B cell (primary cell): ENCODE measurements at places on chromosomes 3 and 15. TPM values are rescaled to one million over a fixed set of nuclear protein-coding genes. Genes with fewer than 3 reads are reported as not detected.

Gene BFSP2
- 0.50 and 0.60 TPM in 2 replicates for polyA plus RNA-seq

Gene ITIH3
- not detected in 2 replicates for polyA plus RNA-seq

Gene FBXL22
- 0.30 and 0.36 TPM in 2 replicates for polyA plus RNA-seq

Gene TERC
- polyA plus RNA-seq = 1.3 and 1.5 TPM in 2 replicates

Gene SLC51B
- polyA plus RNA-seq = not detected in 2 replicates

Gene ATP8B4
- 0.19 TPM in 1 of 2 replicates, not detected in the other for polyA plus RNA-seq

GRCh38 chr3:152780553-152780952 lies 54.4 kb upstream of the P2RY1 start:
- no peak for DNase-seq

DNA sequence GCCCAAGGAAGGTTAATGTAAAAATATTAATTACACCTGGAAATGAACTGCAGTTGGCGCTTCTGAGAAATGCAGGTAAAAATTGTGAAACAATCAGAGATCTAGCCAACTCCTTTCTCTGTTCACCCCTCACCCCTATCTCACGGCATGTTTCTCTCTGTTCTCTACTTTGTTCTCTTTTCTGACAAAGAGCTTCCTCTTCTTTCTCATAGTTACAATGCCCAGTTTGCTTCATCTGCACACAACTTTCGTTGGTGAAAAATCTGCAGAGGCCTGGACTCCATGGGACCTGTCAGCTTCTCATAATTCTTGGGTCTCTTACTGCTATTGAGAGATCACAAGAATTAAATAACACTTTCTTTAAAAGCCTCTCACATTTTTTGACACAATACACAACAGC lies 212.9 kb upstream of the LRRN1 start:
- no peak for DNase-seq

- DNase-seq = no peak
Measured at GRCh38 chr15:97597801-97598200, 362.7 kb upstream of the ARRDC4 start.

GRCh38 chr3:138381413-138381901 lies 33.1 kb downstream of the MRAS start:
- no peak for DNase-seq

DNA sequence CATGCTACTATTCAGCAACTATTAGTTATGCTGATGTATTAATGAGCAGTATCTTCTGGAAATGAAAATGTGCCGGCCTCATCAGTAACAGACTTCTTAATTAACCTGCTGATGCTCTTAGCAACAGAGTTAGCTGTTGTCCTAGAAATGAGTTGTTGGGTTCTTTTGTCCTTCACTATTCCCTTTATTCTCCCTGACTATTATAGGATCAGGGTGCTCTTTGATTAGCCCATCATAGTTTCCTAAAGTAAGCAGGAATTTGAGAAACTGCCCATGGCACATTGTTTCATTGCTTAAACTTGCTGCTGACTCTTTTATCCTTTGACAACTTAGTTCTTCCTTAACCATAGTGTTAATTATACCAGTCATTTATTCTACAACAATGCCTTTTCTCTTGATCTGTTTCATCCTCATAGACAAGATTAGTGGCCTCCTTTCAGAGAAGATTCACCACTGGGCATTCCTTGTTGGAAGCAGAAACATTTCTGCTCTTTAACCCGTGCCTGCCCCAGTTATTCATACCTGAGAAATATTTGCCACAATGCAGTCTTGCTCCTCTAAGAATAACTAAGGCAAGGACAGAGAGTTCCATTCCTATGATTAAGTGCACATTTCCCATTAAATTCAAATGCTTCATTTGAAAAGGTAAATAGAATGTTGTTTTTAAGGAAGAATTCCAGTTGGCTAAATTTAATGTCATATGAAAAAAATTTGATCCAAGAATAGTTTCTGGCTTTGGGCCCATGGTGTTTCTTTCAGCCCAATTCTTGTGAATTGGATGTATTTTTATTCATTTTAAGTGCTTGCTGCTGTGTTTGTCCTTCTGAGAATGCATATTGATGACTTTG lies 573.3 kb upstream of the TBL1XR1 start:
- no peak for DNase-seq

- DNase-seq = no peak
Measured at GRCh38 chr3:143414571-143415253, 295.1 kb downstream of the CHST2 start.

GRCh38 chr3:186143250-186143649 lies 34.4 kb upstream of the ETV5 start:
- DNase-seq = no peak

- DNase-seq = no peak
Measured at GRCh38 chr3:44339181-44340057, 853 bp downstream of the TCAIM start.

DNA sequence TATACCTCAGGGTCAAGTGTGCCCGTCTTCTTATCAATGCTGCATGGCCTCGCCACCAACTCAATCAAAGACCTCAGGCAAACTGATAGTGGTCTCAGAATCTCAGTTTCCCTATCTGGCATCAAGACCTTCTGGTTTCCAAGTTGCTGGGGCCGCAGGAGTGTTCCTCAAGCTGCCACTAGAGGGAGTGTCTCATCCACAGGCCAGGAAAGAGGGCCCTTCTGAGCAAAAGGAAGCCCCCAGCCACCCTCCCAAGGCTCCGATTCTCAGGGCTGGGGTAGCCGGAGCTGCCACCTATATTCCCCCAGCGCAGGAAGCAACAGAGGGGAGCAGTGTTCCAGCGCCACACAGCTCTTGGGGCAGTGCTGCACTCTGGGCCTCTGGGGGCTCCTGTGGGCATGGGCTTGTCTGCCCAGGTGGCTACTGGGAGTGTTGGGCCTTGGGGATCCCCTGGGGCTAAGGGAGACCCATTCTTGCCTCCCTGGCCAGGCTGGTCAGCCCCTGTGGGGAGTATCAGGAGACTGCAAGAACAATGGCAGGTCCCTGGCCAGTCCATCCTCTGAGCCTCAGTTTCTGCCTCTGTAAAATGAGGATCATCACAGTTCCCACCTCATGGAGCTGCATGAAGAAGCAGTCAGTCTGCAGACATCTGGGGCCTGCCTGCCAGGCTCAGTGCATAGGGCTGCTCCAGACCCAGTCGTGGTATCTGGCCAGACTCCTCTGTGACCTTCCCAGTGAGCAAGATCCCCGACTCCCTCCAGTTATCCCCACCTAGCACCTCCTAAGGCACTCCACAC lies 23.4 kb upstream of the SEC13 start:
- peak; percentile 79 for DNase-seq

- no peak for DNase-seq
Measured at GRCh38 chr3:23159929-23160328, 43.2 kb upstream of the UBE2E2 start.

GRCh38 chr3:123055352-123055751 lies 11.5 kb upstream of the PDIA5 start:
- no peak for DNase-seq

- DNase-seq = no peak
Measured at GRCh38 chr15:97984157-97984556, 23.7 kb downstream of the ARRDC4 start.

DNA sequence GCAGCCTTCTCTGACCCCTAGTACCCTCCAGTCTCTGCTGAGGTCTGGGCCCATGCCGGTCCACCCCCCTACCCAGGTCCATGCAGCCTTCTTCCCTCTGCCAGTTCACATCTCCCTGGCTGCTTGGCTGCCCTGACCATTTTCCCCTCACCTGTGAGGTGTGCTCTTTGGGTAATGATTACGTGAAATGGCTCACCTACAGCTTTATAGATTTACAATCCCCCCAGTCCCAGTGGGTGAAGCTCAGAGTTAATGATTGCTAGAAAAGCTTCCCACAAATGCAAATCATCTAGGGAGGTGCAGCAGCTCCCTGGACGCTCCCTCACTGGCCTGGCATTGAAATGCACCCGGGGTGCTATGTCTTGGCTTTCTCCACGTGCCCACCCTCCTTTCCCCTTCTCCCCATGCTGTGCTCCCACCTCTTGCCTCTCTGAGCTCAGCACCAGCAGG lies 18.7 kb downstream of the PAQR5 start:
- no peak for DNase-seq

GRCh38 chr3:57165641-57166040 lies 488 bp upstream of the IL17RD start:
- no peak for DNase-seq
